PC-9 (cell line): ENCODE measurements at places on chromosomes 7 and 10. TPM values are rescaled to one million over a fixed set of nuclear protein-coding genes. Genes with fewer than 3 reads are reported as not detected.
A peak's percentile ranks its signal among the peaks of the same experiment; 100 is the strongest.

GRCh38 chr7:15335390-15335789 lies 226.4 kb downstream of the AGMO start:
- no peak overlapping the region for H3K4me3 ChIP-seq
- no peaks in the 10 kb centered on the region for H3K27me3 ChIP-seq
- H3K36me3 ChIP-seq = no peaks in the 10 kb centered on the region
- H3K4me1 ChIP-seq = no peaks in the 10 kb centered on the region
- DNase-seq = no peak

BCL7B gene
- total RNA-seq = 57.1 and 70.4 TPM in 2 replicates

DNA sequence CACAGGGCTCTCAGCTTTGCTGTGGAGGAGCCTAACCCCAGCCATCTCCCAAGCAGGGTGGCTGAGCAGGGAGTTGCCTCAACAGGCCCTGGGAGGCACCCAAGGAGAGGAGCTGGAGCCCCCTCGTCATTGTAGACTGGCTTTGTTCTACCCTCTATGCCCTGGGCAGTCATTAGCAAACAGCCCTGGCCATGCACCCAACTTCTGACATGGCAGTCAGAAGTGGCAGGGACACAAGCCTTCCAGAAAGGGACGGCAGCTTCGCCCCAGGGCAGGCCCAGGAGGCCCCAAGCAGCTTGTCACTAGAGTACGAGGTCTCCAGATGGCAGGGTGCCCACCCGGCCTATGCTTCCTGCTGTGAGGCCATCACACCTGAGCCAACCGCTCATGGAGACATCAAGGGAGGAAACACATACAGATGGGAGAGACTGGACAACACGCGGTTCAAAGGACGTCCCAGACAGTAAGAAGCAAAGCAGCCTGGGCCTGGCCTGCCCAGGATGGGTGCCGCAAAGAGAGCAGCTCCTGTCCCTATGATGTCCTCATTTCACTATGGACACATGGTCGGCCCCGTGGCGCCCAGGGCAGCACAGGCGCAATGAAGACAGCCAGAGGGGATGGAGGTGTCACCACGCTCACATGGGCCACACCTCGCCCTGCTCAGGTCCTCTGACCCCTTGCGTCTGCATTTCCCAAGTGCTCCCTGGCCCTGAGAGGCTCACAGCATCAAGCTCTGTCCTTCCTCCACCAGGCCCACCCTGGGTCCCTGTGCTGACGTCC lies 190.9 kb upstream of the CXCL12 start:
- DNase-seq = no peak
- H3K4me3 ChIP-seq = no peak overlapping the region
- no peaks in the 10 kb centered on the region for H3K36me3 ChIP-seq

- H3K4me1 ChIP-seq = no peaks in the 10 kb centered on the region
- no peak overlapping the region for H3K27ac ChIP-seq
- no peak for DNase-seq
- no peak overlapping the region for H3K4me3 ChIP-seq
- H3K36me3 ChIP-seq = no peaks in the 10 kb centered on the region
- no peaks in the 10 kb centered on the region for H3K27me3 ChIP-seq
Observed at GRCh38 chr10:122154031-122154544, 117.0 kb upstream of the BTBD16 start.

TBXAS1 gene
- 0.58 and 2.2 TPM in 2 replicates for total RNA-seq

SSBP1 gene
- 150 and 193 TPM in 2 replicates for total RNA-seq

GRCh38 chr10:96229568-96230030 lies 41.8 kb downstream of the BLNK start:
- no peaks in the 10 kb centered on the region for H3K4me1 ChIP-seq
- H3K36me3 ChIP-seq = no peaks in the 10 kb centered on the region
- no peaks in the 10 kb centered on the region for H3K27me3 ChIP-seq
- no peak overlapping the region for H3K27ac ChIP-seq
- DNase-seq = no peak

DNA sequence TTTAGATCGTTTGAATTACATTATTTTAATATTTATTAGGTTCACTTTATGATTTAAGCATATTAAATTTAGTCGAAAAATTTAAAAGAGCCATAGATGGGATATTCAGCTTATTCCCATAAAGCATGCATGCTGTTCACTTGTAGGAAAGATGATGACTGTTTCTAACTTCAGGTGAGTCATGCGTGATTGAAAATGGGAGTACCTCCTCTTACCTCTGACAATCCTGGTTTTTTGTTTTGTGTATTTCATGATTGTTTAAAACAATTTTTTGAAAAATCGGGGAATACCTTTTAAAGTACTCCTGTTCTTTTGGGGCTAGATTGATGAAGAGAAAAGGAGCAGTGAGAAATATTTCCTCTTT lies 1.4 kb downstream of the TNKS2 start:
- H3K4me3 ChIP-seq = peak overlapping the region; percentile 96
- DNase-seq = no peak
- no peaks in the 10 kb centered on the region for H3K27me3 ChIP-seq

DNA sequence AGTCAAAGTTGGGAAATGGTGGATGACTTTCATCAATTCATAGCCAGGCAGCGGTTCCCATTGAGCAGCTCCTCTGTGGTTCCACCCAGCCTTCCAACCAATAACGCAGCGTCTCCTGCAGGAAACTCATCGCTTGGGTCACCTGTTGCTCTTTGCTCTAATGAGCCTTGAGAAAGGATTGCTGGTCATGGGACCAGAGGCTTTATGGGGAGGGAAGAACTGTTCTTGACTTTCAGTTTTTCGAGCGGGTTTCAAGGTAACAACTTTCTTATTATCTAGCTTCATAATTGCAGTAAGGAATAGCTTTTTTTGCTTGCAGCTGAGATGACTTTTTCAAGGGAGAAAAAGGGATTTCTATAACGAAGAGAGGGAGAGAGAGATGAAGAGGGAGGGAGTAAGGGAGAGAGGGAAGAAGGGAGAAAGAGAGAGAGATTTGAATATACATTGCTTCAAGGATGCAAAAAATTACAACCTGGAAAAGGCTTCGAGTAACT lies 405 bp upstream of the ENTPD1 start:
- DNase-seq = no peak
- H3K4me1 ChIP-seq = no peaks in the 10 kb centered on the region
- no peak overlapping the region for H3K27ac ChIP-seq
- H3K27me3 ChIP-seq = no peaks in the 10 kb centered on the region

DNA sequence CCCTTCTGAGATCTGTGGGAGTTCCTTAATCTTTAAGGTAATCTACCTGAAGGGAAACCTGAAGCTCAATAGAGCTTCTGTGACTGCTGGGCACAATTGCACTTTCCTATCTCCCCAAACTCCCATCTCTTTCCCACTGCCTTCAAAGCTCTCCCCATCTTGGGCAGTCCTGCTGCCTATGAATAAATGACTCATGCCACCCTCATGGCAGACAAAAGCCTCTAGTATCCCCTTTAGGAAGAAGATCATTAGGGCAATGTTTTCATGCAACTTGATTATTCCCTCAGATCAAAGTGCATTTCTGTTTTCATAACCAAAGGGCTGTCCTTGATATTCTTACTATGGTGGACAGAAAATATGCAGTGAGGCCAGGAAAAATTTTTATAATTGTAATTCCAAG lies 704.9 kb upstream of the LRRN3 start:
- no peaks in the 10 kb centered on the region for H3K27me3 ChIP-seq
- DNase-seq = no peak
- H3K27ac ChIP-seq = peak overlapping the region; percentile 76
- no peaks in the 10 kb centered on the region for H3K36me3 ChIP-seq

COL28A1 gene
- total RNA-seq = 0.83 and 2.2 TPM in 2 replicates

SLC18A3 gene
- total RNA-seq = not detected in 2 replicates

- DNase-seq = no peak
- no peaks in the 10 kb centered on the region for H3K27me3 ChIP-seq
- H3K4me1 ChIP-seq = no peaks in the 10 kb centered on the region
- no peaks in the 10 kb centered on the region for H3K36me3 ChIP-seq
Observed at GRCh38 chr10:110103921-110104461, 96.2 kb downstream of the ADD3 start.

- no peaks in the 10 kb centered on the region for H3K36me3 ChIP-seq
- peak; percentile 11 for DNase-seq
- H3K27ac ChIP-seq = no peak overlapping the region
- H3K27me3 ChIP-seq = no peaks in the 10 kb centered on the region
- H3K4me1 ChIP-seq = no peaks in the 10 kb centered on the region; the same call in 1 of the 2 replicates
Observed at GRCh38 chr10:110207805-110208613, 604 bp downstream of the MXI1 start.

- DNase-seq = no peak
- no peaks in the 10 kb centered on the region for H3K36me3 ChIP-seq
- H3K4me1 ChIP-seq = no peaks in the 10 kb centered on the region
- H3K27ac ChIP-seq = no peak overlapping the region
Observed at GRCh38 chr7:148253629-148254028, 336.9 kb upstream of the C7orf33 start.

GRCh38 chr10:69880301-69881081 lies 78.8 kb downstream of the COL13A1 start:
- H3K36me3 ChIP-seq = no peaks in the 10 kb centered on the region
- no peaks in the 10 kb centered on the region for H3K27me3 ChIP-seq
- H3K4me1 ChIP-seq = no peaks in the 10 kb centered on the region
- H3K4me3 ChIP-seq = no peak overlapping the region
- no peak overlapping the region for H3K27ac ChIP-seq

DNA sequence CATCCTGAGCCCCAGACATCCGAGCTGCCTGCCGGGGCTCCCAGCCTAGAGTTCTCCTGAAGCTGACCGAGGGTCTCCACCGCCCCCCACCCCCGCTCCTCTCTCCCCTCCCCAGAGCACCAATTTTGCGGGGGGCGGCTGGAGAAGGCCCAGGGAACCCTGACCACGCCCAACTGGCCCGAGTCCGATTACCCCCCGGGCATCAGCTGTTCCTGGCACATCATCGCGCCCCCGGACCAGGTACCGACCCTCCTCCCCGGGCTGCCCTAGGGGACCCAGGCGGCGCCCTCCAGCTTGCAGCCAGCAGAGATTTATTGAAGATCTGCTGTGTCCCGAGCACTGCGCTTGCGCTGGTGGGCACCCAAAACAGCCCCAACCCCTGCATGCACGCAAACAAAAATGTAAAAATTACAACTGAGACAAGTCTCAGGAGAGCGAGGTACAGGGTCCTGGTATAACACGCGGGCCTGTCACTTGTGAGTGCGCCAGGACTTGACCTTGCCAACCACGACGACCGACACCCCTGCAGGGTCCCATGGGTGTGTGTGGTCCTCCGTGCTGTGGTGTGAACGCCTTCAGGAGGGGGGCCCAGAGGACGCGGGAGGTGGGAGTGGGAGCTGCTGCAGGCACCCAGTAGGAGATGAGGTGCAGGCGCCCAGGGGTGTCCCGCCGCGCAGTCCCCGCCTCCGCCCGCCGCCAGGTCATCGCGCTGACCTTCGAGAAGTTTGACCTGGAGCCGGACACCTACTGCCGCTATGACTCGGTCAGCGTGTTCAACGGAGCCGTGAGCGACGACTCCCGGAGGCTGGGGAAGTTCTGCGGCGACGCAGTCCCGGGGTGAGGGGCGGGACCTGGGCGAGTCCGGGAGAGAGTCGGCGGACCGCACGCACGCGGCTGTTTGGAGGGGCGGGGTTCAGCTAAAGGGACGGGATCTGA lies 3.1 kb downstream of the PCOLCE start:
- H3K27ac ChIP-seq = no peak overlapping the region
- H3K4me3 ChIP-seq = peak overlapping the region; percentile 75
- H3K27me3 ChIP-seq = no peaks in the 10 kb centered on the region
- no peaks in the 10 kb centered on the region for H3K36me3 ChIP-seq
- peaks cover 24% of the 10 kb centered on the region for H3K4me1 ChIP-seq
- DNase-seq = peak; percentile 58

CRPPA gene
- total RNA-seq = 8.0 and 9.2 TPM in 2 replicates

ENTPD1 gene
- not detected in 2 replicates for total RNA-seq

DNA sequence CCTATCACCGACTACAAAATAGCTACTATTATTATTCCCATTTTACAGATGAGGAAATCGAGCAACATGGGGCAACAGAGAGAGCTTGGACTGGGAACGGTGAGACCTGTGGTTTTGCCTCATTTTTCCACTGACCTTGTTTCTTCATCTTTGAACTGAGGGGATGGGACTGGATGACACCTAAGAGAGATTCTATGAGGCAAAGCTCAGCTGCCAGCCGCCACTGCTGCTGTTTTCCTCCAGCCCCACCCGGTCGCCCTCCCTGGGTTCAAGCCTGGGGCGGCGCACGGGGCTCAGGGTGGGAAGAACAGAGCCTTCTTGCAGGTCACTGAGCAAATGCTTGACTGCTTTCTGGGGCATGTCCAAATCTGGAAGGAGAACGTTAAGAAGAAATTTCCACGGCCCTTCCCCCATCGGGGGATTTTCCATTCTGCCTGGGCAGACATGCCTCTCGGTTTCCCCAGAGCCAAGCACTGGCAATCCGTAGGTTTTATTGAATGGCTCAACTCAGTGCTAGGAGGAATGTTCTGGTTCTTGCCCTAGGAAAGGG lies 12.3 kb downstream of the DDIT4 start:
- peaks cover 5% of the 10 kb centered on the region for H3K4me1 ChIP-seq
- H3K36me3 ChIP-seq = no peaks in the 10 kb centered on the region
- H3K27me3 ChIP-seq = no peaks in the 10 kb centered on the region
- no peak overlapping the region for H3K4me3 ChIP-seq
